Non-pigmented ciliary epithelial cell (primary cell): ENCODE measurements at places on chromosomes 4 and X.
A peak's percentile ranks its signal among the peaks of the same experiment; 100 is the strongest.

DNA sequence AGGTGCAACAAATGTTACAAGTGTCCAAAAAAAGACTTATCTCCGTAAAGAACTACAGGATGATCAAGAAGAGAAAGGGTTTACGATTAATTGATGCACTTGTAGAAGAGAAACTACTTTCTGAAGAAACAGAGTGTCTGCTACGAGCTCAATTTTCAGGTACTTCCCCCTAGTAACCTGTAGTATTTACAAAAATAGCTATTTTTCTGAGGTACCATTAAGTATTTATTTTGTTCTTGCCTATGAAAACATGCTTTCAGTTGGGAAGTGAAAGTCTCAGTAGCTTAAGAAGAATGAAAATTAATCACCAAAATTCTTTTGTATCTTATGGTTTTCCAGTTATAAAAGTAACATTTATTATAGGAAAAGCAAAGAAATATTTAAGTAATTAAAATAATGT, 5.9 kb downstream of the THAP9 start:
- DNase-seq: no peak

GRCh38 chr4:139641218-139641617, 24.4 kb upstream of the MGST2 start:
- DNase-seq: no peak

- DNase-seq: no peak
Observed at GRCh38 chr4:32172086-32172485, 1451.9 kb downstream of the PCDH7 start.

DNA sequence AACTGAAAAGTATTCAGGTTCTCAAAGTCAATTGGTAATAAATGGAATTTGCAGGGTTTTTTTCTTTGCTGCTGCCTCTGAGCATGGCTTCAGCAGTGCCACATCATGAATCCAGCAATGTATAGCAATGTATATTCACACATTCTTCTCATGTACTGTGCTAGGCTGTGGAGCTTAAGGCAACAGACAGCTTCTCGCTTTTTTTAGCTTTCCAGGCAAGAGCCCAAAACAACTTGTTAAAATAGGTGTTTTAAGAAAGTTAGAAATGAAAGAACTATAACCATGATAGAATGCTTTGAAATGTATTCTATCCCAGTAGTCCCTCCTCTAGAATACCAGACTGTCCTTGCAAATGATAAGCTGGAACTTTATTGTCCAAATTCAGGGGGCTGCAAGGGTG, 30.4 kb downstream of the SMIM43 start:
- no peak for DNase-seq

GRCh38 chrX:38804432-38804681, 3.1 kb downstream of the MID1IP1 start:
- no peak for DNase-seq

DNA sequence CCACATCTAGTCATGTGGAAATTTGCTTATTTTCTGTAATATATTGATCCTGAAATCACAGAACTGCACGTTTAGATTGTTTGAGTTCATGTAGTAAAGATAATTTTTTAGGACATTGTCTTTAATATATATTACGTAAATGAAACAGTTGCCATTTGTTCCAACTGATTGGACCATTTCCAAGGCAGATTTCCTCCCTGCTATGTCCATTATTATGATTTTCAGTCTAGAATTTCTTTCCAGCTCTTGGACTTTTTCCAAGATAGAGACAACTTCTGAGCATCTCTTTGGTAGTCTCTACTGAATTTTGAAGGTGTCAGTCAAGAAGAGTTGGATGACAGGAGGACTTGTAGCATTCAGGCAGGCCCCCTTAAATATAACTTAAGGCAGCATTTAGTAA, 94.6 kb downstream of the STIM2 start:
- no peak for DNase-seq

GRCh38 chr4:166625018-166625637, 609.2 kb downstream of the SPOCK3 start:
- no peak for DNase-seq

DNA sequence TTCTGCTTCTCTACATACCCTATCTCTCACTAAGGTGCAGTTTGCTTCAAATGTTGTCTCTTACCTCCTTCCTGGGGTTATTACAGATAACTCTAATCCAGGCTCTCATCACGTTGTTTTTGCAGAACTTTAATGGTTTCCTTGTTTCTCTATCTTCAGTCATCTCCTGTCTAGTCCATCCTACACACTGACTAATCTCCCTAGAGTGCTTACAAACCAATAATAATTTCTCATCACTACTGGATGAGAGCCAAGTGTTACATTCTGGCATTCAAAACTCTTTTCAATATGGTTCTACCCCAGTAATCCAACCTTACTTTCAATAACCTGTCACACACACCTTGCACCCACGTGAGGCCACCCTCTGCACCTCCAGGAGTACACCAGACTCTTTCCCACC, 86.1 kb downstream of the SYNPO2 start:
- DNase-seq: no peak

- DNase-seq: no peak
Observed at GRCh38 chr4:26839534-26839951, 21.1 kb upstream of the STIM2 start.

DNA sequence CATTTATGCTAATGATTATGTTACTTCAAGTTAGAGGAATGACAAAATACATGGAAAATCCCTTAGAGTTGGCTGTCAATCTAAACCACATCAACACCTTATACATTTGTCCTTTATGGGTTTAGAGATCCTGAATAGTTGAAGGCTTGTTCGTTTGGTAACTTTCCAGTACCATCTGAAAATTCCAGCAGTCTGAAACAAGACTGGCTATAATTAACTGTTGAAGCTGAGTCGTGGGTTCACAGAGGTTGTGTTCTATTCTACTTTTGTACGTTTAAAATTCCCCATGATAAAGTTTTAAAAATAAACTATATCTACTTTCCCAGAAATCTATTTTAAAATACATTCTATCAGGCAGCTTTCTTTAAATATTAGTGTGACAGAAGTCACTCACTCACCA, 73.0 kb downstream of the USP46 start:
- no peak for DNase-seq

- no peak for DNase-seq
Observed at GRCh38 chr4:161003418-161004057, 1160.3 kb downstream of the FSTL5 start.

GRCh38 chr4:128427832-128428366, 140.3 kb upstream of the PGRMC2 start:
- peak; percentile 27 for DNase-seq

DNA sequence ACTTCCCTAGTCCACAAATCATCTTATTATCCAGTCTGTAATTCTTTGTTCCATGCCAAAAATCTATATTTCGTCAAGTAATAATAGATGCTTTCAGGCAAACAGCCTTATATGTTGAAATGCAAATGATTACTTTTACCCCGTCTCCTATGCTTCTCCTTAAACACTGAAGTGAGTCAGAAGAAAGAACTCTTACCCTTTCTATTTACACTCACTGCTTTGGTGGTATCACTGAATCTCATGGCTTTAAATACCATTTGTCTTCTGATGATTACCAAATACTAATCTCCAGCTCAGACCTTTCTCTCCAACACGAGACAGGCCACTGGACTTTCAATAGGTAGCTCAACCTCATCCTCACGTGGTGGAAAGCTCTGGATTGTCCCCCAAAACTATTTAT, 558.1 kb downstream of the IL1RAPL1 start:
- no peak for DNase-seq

DNA sequence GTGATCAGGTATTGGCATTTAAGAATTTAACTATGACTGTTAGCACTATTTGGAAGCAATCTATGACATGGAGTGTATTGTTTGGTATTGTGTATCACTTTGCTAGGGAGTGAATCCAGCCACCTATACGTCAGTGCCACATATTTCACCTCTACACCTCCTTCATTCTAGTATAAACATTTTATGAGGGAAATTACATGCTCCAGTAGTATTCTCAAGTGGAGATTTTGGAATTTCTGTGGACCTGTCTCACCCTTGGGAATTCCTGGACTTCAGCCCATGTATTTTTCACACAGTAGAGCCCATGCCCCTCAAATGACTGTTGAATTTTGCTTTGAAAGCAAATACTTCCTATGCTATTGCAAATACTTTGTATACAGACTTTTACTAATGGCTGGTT, 11.3 kb downstream of the BST1 start:
- no peak for DNase-seq

DNA sequence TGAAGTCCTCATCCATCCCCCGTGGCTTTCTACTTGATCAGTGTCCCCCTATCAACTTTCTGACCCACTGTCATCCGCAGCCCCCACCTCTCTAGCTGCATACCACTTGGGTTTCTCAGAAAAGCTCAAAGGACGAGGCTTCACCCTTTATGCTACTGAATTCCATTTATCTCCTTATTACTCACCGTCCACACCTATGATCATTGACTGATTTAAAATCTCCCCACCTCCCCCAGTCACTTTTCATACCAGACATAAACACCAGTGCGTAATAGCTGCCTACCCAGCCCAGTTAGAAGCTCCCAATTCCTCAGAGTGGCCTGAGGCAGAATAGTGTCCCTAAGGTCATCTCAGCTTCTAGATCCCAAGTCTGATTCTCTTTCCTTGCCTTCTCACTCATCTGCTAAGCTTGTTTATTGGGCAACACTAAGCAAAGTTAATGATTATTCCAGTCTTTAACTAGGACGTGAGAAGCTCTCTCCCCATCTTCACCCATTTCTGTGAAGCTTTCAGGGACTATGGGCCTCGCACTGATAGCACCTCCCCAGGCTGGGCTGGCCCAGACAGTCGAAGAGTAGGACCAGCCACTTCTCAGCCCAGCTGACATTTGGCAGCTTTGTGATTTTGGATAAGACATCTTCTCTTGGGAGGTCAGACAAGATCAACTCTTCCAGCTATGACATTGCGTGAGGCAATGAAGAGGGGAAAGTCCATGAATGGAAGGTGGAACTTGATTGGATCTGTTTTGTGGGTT, 7.2 kb upstream of the DDX60L start:
- DNase-seq: no peak

GRCh38 chr4:174317531-174317930, 33.8 kb downstream of the CEP44 start:
- no peak for DNase-seq

GRCh38 chrX:76427560-76428242, at the start of gene MAGEE1:
MAGEE1 (plus strand) TSS chrX:76427710; CDS start chrX:76427931, 221 bp downstream.
- DNase-seq: peak; percentile 4

DNA sequence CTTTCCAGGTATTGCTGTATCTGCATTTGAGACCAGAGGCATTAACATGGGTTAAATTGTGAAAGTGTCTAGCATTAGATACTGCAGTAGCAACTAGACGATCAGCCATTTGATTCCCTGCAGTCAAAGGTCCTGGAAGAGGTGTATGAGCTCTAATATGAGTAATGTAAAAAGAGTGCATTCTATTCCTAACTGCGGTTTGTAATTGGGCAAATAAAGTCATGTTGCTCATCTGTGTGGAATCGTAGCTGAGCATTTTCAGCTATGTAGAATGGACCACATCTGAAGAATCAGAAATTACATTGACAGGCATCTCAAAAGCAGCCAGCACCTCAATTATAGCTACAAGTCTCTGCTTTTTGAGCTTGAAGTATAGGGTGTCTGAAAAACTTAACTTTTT, 157.6 kb downstream of the ZNF518B start:
- no peak for DNase-seq

- no peak for DNase-seq
Observed at GRCh38 chr4:152364883-152365282, 171.0 kb downstream of the FBXW7 start.

- DNase-seq: no peak
Observed at GRCh38 chr4:53005149-53005546, 143.0 kb downstream of the RASL11B start.

GRCh38 chrX:56758456-56758855, 29.4 kb downstream of the NBDY start:
- no peak for DNase-seq

DNA sequence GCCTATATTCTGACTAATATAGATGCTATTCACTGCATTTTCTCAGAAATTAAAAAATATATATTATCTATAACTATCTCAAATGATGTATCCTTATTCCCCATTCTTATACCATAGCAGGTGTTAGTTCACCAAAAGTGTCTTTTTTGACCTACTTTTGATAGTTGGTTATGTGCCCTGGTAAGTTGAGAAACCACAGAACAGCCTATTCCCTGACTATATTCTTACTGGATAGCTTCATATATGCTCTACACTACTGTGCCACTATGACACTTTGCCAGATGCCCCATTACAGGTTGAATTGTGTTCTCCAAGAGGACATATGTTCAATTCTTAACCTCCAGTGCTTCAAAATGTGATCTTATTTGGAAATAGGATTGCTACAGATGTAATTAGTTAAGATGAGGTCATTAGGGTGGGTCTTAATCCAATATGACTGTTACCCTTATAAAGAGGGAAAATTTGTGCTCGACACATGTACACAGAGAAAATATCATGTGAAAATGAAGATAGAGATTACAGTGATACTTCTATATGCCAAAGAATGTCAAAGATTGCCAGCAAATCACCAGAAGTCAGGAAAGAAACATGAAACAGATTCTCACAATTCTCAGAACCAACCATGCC, 76.1 kb downstream of the LRBA start:
- no peak for DNase-seq

DNA sequence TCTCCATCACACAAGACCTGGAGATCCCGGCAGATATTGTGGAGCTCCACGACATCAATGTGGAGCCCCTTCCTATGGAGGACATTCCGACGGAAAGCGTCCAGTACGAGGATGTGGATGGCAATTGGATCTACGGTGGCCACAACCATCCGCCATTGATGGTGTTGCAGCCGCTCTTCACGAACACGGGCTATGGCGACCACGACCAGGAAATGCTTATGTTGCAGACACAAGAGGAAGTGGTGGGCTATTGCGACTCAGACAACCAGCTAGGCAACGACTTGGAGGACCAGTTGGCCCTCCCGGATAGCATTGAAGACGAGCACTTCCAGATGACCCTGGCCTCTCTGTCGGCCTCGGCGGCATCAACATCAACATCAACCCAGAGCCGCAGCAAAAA, 717 bp downstream of the YY2 start:
- no peak for DNase-seq

DNA sequence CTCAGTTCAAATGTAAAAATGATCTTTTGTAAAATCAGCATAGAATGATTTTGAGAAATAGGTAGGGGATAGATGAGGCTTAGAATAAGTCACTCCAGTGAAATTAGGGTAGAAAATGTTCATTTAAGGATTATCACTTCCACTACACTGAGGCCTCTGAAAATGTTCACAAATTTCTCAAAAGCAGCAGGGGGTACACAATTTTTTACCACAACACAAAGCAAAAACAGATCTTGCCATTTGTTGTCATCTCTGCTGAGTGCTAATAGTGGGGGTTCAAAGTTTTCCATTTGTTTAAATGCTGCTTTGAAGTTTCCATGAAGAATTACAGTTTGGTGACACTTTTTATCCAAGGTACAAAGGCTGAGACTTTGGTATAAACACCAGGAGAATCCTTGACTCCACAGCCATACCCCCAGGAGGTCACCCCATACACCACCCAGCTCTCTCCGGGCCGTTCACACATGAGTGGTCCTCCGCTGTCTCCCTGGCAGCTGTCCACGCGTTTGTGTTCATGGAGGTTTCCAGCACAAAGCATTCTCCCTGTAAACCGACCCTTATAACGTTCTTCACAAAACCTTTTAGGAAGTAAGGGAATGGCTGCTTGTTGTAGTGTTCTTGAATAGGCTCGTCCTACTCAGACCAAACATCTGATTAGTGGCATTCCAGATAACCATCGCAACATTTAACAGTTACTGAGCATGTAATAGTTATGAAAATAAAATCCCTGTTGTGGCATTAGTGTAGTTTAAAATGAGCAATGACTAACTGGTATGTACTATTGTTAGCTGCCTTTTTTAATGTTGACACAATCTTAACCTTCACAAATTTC, 71.0 kb downstream of the PRSS12 start:
- no peak for DNase-seq

- no peak for DNase-seq
Observed at GRCh38 chr4:18077808-18078207, 56.3 kb upstream of the LCORL start.

GRCh38 chr4:15833801-15834200, 55.7 kb downstream of the CD38 start:
- DNase-seq: no peak
